ENCODE measurements at places on chromosomes 7 and 10. TPM values are rescaled to one million over a fixed set of nuclear protein-coding genes. Genes with fewer than 3 reads are reported as not detected.

DNA sequence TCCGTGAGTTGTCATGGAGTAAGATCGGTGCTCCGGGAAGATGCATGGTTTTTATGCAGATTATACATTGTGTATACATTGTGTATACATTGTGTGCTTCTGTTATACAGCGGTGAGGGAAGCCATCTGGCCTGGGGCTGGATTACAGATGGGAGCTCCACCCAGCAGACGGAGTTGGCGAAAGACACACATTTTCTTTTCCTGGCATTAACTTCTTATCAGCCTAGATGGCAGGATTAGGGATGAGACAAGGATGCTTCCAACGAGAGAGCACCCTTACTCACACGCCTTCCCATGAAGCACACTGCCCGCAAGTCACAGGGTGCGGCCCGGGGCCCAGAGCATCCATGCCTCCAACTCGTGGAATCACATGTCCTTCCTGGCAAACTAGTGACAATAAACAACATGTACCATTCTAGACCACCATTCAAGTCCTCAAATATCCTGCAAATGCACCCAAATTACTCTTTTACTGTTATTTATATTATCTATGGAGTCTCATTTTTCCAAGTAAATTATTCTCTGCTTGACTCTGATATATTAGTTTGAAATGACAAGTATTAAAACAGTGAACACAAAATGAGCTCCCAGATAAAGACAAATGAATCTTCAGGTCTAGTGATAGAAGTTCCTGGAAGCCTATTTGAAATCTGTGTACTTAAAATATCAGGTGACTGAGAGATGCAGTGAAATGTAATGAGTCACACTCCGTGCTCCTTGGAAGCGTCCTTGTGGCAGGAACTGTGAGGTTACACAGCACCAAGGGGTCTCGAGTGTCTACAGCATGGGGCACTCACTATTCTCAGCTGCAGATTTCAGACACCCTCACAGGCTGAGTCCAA, 29.8 kb upstream of the PPP2R2D start:
- DNase-seq, result no peak

DNA sequence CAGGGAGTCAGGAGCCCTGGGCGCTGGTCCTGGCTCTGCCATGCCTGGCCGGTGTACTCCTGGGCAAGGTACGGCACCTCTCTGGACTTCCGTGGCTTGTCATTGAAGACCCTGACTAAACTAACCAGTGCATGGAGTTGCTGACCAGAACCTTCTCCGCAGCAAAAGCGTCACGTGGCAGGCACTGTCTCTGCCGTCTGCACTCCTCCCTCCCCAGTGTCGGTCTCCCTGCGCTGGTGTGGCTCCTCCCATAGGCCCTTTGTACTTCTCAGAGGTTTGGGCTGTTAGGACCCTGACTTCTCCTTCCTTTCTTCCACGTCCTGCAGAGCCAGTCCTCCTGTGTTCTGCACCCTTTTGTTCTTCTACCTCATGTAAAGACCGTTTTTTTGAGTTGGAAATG, 100.6 kb upstream of the CREB5 start:
- no peak for DNase-seq

GRCh38 chr7:7178081-7178480, 4.3 kb upstream of the C1GALT1 start:
- no peak for DNase-seq

DNA sequence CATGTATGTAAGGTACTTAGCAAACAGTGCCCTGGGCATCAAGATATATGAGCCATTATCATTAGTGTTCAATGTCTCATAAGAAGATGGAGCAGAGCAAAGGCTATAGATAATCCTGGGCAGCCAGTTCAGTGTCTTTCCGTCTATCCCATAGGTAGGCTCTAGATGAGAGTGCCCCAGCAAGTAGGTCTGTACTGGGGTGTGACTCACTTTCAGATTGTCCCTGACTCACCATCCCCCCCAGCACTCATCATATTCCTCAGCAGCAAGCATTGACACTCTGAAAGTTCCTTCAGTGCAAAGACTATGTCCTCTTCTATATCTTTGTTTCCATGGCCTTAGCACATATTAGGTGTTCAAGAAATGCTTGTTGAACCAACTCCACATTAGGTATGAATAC, 20.0 kb upstream of the FAM204A start:
- DNase-seq, result no peak

DNA sequence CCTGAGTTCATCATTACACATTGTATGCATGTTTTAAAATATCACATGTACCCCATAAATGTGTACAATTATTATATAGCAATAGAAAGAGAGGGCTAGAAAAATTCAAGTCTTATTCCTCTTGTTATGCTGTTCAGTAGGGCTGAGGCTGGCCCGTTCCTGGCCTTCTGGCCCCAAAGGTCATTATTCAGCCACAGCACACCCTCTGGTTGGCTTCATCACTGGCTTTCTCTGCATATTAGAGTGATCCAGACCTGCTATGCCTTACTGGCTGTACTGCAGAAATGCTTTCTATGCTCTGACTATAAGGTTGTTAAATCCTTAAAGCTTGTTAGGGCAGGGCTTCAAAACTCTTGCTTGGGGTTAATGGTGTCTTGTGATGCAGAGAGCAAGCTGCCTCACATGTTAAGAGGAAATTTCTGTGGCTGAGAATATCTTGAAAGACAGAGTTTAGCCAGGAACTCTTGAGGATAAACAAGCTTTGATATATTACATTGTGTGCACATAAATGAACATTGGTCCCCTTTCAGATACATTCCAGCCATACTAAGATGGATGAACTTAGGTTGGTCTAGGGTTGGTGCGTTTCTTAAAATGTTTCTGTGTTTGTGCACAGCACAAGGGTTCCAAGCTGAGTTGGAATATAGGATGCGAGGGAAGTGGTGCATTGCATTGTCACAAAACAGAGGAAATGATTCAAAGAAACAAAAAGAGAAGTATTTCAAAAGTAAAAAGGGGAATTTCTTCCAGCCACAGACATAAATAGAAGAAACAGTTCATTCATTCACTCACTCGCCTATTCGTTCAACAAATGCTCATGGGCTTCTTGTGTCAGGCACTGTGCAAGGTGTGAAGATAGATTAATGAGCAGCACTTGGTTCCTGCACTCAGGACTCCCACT, 61.6 kb upstream of the WDR11 start:
- no peak for DNase-seq

DNA sequence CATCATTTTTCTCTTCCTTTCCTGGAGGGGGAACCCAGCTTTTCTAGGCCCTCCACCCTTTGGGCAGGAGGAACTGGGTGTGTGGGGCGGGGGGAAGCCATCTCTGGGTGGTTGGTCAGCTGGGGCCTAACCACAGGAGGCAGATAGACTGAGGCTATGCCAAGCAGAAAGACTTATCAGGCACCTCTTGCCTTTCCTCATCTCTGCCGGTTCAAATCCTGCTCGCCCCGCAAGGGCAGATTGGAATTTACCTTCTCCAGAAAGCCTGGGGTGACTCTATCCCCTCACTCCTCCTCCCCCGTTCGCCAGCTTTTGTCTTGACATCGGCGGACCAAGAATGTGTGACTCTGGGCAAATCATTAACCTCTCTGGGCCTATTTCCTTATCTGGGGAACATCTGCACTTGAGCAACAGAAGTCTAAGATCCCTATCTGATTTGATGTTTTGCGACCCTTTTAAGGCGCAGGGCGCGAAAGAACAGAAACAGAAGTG, 584 bp upstream of the GARS1 start:
- peak; percentile 49 for DNase-seq

Gene DPCD
- 21.9 TPM for polyA plus RNA-seq

Gene NOD1
- 9.8 TPM for polyA plus RNA-seq

Gene ASB4
- polyA plus RNA-seq, result 0.47 TPM
